Stimulated activated CD4-positive, alpha-beta T cell treated with anti-CD3 and anti-CD28 coated beads, Interleukin-15, amount 100 ng/mL, for 1 hour (primary cell): ENCODE measurements at places on chromosomes 3 and 15.
A peak's percentile ranks its signal among the peaks of the same experiment; 100 is the strongest.

DNA sequence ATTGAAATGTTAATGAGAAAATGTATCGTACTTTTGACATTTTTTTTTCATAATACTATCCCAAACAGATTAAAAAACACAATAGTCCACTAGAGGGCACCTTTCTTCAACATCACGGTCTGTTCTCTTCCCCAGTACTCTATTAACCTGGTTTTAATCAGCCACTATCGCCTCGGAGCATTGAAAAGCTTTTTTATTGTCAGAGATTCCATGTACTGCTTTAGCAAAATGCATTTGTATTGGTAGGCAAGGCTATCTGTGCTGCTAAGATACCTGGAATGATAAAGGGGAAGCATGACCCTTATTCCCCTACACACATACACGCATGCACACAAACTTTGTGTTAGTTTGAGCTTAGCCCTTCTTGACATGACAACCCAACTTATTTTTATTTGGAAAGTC, 160.1 kb upstream of the IL12A start:
- no peak for DNase-seq

DNA sequence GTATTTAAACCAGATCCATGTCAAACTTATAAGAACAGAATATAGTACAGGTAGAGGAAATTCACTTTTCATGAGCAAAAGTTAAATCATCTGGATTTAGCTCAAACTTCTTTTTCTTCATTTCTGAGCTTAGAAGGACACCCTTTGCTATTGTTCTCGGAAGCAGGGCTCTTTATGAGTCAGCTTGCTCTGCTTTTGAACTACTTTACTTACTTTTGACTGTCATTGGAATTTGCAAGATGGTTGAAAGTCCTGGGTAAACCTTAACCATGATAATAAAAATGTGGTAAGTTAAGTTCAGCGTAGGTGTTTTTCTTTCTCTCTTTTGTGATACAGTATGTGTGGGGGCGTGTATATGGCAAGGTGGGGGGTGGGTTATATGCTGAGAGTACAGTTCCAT, 312.7 kb upstream of the DPH6 start:
- DNase-seq = no peak

GRCh38 chr3:137329594-137329993, 371.8 kb downstream of the IL20RB start:
- DNase-seq = no peak

DNA sequence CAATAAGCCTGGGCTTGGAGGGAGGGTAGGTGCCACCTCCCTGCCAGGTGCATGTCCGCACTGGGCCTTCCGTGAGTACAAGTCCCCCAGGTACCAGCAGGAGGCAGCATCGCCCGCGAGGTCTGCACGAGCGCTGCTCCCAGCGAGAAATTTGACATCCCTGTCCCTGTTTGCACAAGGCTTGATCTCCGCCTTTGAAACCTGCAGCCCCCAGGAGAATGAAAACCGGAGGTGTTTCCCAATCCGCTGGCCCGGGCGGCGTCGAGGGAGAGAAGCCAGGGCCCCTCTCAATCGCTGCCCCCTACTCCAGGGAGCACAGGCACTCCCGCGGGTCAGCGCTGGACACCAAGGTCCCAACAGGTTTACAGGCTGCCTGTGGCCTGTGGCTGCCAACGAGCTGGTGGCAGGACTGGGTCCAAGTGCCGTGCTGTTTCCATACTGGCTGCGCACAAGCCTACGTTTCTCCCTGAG, 961 bp downstream of the HAPLN3 start:
- peak; percentile 78 for DNase-seq
